ENCODE measurements at places on chromosomes 16 and 17.

- no peak for DNase-seq
Observed at GRCh38 chr17:71902894-71903506, 217.8 kb upstream of the SOX9 start.

- DNase-seq = peak; percentile 83
Observed at GRCh38 chr16:19559242-19559910, 3.9 kb downstream of the VPS35L start.

- DNase-seq = no peak
Observed at GRCh38 chr17:55246583-55246982, 18.2 kb upstream of the HLF start.

- DNase-seq = no peak
Observed at GRCh38 chr17:14776791-14777190, 475.9 kb downstream of the HS3ST3B1 start.

GRCh38 chr17:47851764-47852112 lies 775 bp upstream of the SP6 start:
- no peak for DNase-seq
